Stimulated activated CD4-positive, alpha-beta T cell treated with anti-CD3 and anti-CD28 coated beads, Interleukin-12 subunit alpha, Interleukin-12 subunit beta, amount 100 ng/mL, for 4 hours (primary cell): ENCODE measurements at places on chromosomes 11 and 22.

DNA sequence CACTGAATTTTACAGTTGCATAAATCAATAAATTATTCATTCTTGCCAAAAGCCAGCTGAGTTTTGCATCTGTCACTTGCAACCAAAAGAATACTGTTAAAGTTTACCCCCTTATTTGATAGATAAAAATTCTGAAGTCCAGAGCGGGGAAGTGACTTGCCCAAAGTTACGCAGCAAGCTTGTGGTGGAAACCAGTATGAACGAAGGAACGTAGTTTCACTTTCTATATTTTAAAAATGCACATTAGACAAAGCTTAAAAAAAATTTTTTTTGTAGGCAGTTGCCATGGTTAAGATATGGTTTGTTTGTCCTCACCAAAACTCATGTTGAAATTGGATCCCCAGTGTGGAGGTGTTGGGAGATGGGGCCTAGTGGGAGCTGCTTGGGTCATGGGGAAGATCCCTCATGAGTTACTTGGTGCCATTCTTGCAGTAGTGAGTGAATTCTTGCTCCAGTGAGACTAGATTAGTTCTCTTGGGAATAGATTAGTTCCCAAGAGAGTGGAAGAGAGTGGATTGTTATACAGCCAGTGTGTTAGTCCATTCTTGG is 46.3 kb upstream of the SEZ6L start:
- DNase-seq, result no peak

- DNase-seq, result no peak
Observed at GRCh38 chr11:31814176-31814868, 3.2 kb upstream of the PAX6 start.

DNA sequence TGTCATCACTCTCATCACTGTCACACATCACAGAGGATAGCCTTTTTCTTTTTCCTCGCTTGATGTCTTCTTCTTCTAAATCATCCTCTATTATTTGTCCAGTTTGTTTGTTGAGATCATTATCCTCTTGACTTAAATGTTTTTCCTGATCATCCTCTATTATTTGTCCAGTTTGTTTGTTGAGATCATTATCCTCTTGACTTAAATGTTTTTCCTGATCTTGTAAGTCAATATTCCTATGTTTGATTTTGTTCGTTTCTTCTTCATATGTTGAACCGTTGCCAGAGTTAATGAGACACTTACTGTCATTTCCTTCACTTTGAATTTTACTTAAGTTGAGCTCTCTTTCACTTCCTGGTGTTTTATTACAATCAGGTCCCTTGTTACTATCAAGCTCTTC is 5.6 kb downstream of the CCDC82 start:
- no peak for DNase-seq

- DNase-seq, result peak; percentile 54
Observed at GRCh38 chr11:118914178-118914918, 11.4 kb downstream of the BCL9L start.

DNA sequence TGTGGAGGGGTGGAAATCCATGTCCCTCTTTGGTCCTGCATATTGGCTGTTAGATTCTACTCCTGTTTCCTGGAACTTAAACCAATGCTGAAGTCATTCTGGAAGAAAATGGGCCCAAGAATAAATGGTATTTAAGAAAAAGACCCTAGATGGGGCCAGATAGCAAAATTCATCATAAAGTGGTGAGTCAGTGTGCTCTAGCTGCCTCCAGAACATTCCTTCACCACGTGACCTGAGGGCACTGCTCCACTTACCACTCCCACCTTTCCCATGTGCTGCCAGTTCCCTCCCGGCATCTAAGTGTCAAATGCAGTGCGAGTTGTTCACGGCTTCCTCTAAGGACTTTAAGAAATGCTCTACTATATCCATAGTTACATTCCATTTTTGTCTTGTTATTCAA is 30.9 kb upstream of the NAP1L4 start:
- DNase-seq, result no peak

- DNase-seq, result no peak
Observed at GRCh38 chr11:94183251-94183885, 54.7 kb downstream of the PANX1 start.

- no peak for DNase-seq
Observed at GRCh38 chr11:34126959-34127848, 21.8 kb downstream of the NAT10 start.

- no peak for DNase-seq
Observed at GRCh38 chr11:95222817-95223216, 8.2 kb downstream of the SESN3 start.

DNA sequence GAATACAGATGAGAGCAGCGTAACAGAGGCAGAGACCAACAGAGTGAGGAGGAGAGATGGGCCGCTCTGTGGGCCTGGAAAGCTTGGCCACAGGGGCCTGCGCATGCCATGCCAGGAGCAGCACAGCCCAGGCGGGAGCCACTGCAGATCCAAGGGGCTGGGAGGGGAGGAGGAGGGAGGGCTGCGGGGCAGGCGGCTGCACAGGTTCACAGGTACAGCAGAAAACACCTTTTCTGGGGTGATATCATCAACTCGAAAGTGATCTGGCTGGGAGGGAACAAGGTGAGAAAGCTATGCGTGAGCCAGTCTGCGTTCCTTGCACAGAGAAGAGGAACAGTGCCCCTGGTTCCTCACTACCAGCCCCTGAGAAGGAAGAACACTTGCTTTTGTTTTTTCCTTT is 14.8 kb downstream of the VPS37C start:
- no peak for DNase-seq

DNA sequence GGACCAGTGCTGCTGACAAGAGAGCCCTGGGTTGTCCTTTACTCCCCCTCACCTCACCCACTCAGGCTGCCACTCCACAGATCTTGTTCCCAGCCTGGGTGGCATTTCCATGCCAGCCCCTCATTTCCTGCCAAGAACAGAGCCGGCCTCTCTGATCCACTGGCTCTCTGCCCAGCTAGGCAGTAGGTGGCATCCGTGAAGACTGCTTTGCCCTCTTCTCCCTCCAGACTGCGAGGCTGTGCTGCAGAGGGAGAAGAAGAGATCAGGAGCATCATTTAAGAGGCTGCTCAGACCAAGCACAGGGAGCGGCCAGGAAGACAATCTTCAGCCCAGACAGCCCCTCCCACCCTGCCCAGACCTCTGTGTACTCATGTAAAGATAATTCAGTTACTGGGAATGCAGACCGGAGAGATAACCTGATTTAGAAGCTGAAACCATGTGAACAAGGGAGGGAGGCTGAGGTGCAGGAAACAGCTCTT is 126.9 kb upstream of the NCAM1 start:
- DNase-seq, result no peak

DNA sequence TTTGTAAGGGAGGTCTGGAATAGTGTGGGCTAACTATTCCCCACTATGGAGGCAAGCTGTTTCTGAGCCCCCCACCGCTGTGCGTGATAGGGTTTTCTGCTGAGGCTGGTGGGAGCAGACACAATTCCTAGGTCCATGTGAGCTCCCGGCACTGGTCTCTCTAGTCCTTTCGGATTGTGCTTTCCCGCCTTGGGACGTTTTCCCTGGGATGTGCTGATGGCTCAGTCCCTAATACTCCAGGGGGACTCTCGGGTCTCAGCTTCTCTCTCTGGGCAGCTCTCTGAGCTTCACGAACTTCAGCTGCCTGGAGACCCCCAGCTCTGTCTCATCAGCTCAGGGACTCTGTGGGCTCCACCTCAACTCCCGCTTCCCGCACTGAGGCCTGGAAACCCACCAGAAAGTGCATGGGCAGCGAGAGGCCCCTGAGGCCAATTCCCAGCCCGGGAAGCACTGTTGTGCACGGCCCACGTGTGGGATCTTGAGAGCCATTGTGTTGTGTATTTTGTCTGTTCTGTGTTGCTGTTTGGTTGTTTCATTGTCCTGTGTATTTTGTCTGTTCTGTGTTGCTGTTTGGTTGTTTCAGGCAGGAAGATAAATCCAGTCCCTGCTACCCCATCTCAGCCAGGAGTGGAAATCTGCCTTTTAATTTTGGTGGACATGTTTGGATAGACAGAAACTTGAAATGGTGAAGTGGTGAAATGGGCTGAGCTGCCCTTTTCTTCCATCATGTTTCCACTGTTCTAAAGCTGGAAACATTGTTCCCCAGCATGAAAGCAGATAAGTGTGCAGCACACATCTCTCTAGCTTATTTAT is 12.7 kb upstream of the TNNT3 start:
- DNase-seq, result no peak

DNA sequence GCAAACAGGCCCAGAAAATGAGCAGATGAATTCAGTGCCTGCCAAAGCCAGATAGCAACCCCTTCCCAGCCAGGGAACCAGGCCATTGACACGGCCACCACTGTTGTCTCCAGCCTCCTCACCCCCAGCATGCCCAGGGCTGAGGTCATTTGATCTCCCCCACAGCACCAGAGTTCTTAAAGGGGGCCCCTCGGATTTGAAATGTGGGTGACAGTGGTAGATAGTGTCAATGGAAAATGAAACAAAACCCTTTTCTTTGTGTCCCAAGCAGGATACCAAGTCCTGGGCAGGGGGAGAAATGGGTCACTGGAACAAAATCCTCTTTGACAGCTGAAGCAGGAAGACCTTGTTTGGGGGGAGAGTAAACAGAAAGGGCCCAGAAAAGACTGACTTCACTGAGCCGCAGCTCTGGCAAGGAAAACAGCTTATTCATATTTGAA is 14.3 kb upstream of the ACCSL start:
- no peak for DNase-seq

GRCh38 chr11:94452988-94453387 is 40.7 kb downstream of the MRE11 start:
- no peak for DNase-seq

DNA sequence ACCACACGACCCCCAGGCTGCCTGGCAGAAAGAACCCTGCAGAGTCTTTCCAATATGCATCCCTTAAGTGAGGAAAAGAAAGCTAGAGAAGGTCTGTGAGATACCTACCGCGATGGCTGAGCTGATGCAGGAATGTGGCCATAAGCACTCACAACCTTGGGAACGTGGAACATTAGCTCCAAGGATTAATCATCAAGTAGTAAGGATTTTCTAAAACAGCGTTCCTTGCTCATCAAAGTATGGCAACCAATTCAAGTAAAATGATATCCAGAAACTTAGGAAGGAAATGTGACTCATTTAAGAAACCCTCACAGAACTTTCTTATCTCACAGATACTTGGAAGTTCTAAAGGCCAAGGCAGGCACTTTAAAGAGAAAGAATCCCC is 12.8 kb downstream of the PACSIN2 start:
- no peak for DNase-seq

DNA sequence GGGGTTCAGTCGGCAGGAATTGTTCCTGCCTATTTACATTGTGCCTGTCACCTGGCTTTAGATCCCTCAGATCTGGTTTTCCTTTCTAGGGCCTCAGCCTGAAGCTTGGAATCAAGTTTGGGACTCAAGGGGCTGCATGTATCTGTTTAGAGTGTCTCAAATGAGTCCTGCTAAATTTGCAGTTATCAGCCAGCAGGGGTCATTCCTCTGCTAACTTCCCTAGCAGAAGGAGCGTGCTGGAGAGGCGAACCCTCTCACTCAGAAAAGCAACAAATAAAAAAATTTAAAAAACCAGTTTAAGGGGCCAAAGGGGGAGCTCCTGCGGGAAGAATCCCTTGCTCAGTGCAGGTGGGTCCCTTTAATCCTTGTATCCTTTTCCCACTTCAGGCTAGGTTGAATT is 1220.2 kb downstream of the JRKL start:
- no peak for DNase-seq

- no peak for DNase-seq
Observed at GRCh38 chr11:101914341-101914737, 471 bp upstream of the CEP126 start.

DNA sequence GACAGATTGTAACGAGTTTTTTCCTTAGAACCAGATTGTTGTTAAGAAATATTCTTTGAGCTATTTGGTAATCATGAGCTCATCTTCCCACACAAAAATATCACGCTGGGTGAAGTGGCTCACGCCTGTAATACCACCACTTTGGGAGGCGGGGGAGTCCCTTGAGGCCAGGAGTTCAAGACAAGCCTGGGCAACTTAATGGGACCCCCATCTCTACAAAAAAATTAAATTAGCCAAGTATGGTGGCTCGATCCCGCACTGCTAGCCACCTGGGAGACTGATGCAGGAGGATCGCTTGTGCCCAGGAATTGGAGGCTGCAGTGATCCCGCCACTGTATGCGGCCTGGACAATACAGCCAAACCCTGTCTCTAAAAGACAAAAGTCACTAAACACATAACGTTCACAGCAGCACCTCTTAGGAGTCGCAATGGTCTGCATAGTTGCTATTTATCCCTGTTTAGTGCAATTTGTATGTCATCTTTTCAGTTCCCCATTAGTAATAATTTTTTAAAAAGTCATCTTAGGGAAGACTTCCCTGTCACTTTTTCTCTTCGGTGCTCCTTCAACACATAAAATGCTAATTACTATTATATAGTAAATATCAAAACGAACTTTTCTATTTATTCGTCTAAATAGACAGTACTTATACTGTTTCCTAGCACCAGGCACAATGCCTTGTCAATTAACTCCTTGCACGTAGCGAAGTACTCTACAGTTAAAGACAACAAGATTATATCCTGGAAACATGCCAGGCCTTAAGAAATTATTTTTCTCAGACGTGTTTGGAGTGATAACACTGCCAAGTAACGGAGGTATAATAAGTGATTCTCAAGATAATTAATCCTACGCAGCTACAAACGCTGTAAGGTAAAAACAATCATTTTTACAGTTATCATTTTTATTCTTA is 1.1 kb downstream of the ST13 start:
- DNase-seq, result no peak

DNA sequence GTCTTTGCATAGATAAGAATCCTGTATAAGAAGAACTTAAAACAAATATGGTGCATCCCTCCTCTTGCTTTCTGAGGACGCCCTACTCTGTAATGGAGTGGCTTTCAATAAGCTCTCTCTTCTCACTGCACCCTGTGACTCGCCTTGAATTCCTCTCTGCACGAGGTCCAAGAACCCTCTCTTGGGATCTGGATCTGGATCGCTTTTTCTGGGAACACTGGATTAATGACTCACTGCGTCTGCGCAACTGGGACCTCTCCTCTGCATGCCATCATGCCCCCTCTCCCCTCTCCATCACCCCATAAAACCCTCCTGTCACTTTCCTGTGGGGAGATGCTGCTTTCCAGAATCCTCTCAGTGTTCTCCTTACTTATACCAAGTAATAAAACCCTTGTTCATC is 15.1 kb upstream of the CABP2 start:
- no peak for DNase-seq

GRCh38 chr22:42303396-42304323 is 33.2 kb upstream of the TCF20 start:
- DNase-seq, result no peak

- no peak for DNase-seq
Observed at GRCh38 chr11:133948711-133949110, 8.1 kb downstream of the IGSF9B start.

GRCh38 chr11:3720997-3721396 is 49.8 kb upstream of the CHRNA10 start:
- DNase-seq, result no peak

DNA sequence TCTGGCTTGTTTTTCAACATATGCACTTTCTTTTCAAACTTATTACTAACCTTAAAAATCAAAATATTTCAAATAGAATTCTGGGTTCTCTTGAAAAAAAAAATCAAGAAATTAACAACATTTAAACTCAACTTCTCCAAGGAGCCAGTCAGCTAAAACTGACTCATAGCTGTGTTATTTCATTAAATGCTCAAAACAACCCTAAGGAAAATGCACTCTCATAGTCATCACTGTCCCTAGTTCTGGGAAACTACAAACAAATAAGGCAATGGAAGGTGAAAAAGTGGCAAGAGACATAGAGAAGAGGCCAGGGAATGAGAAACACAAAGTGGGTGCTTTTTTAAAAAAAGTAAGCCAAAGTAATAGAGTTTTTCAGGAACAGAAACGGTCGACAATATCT is 4.1 kb upstream of the ARHGAP20 start:
- no peak for DNase-seq

- no peak for DNase-seq
Observed at GRCh38 chr11:70590356-70590991, 192.1 kb downstream of the CTTN start.
